Endothelial cell of umbilical vein (primary cell): ENCODE measurements at places on chromosomes 16 and 17. TPM values are rescaled to one million over a fixed set of nuclear protein-coding genes. Genes with fewer than 3 reads are reported as not detected.

EEF2K gene
- total RNA-seq, result 44.1 and 48.6 TPM in 2 replicates

SLC2A4 gene
- total RNA-seq, result 0.23 TPM in 1 of 2 replicates, not detected in the other

CD79B gene
- 0.60 and 2.1 TPM in 2 replicates for total RNA-seq

CMTM2 gene
- total RNA-seq, result not detected in 2 replicates

MC1R gene
- total RNA-seq, result 3.2 and 4.0 TPM in 2 replicates

SLFN12 gene
- 29.9 and 42.6 TPM in 2 replicates for total RNA-seq

CDR2 gene
- 58.9 and 61.9 TPM in 2 replicates for total RNA-seq

LPO gene
- total RNA-seq, result not detected in 2 replicates

OR1F1 gene
- total RNA-seq, result not detected in 2 replicates

CCL3 gene
- not detected in 2 replicates for total RNA-seq

CD300E gene
- total RNA-seq, result not detected in 2 replicates

NTN3 gene
- 0.15 TPM in 1 of 2 replicates, not detected in the other for total RNA-seq

ULK2 gene
- 17.6 and 19.3 TPM in 2 replicates for total RNA-seq

ZNF286A gene
- total RNA-seq, result 37.4 and 46.5 TPM in 2 replicates
